ENCODE measurements at places on chromosomes 1 and 21. TPM values are rescaled to one million over a fixed set of nuclear protein-coding genes. Genes with fewer than 3 reads are reported as not detected.

DNA sequence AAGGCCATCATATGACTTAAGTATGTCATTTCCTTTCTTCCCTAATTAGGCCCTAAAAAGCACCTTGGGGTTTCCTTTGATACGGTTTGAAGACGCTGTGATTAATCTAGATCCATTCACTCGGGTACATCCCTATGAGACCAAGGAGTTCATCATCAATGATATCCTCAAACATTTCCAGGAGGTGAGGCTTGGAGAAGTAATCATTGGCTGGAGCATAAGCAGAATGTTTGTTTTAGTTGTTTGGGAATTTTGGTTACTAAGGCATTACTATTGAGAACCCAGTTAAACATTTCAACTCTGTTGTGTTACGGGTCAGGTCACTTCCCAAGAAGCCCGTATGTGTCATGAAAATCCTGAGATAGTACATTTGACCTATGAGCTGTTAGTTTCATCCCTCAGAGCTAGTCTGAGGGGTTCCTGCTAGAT, 185.2 kb downstream of the VPS13D start:
- DNase-seq: no peak

- no peak for DNase-seq
Measured at GRCh38 chr1:214727274-214727673, 124.3 kb downstream of the CENPF start.

DNA sequence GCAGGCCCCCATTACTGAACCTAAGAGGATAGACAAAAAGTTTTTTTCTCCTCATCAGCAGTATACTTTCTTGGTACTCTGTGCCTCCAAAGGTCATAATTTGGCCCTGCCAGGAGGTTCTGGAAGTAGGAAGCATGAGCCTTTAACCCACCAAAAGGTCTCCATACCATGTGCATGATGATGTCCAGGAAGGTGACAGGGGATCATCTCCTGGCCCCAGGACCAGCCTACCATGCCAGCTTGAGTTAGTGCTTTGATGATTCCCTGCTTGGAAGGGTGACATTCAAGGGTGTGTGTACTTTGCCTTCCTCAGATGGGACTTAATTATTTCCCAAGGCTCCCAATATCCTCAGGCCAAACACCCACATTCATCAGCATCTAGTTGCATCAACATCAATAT, 6.3 kb upstream of the SPRR1A start:
- DNase-seq: no peak

- no peak for DNase-seq
Measured at GRCh38 chr1:174399211-174399610, 48.6 kb upstream of the GPR52 start.

- no peak for DNase-seq
Measured at GRCh38 chr1:200891774-200892157, 2.9 kb upstream of the INAVA start.

GRCh38 chr1:99639408-99639807, 6.5 kb upstream of the PALMD start:
- no peak for DNase-seq

- DNase-seq: peak; percentile 71
Measured at GRCh38 chr1:43530483-43531106, at the start of gene PTPRF. Gene PTPRF (plus strand): TSS chr1:43530883. CDS start chr1:43545076, 14,193 bp downstream.

GRCh38 chr1:171352554-171352953, 38.6 kb downstream of the FMO4 start:
- DNase-seq: no peak

DNA sequence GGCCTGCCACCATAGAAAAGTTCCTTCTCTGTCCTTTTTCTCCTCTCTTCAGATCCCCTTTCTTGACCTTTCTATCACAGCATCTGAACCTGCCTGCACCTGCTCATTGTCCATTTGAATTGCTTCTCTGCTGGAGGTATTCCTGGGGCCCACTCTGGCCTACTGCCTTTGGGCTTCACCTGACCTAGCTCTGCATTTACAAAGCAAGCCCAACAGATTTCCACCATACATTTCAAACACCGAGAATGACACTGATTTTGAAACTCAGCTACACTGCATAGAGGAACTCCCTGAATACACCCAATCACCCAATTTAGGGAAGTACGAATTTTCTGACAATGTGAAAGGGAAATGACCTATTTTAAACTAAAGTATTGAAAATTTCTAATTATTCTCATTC, 284.5 kb upstream of the USP25 start:
- DNase-seq: no peak

- no peak for DNase-seq
Measured at GRCh38 chr1:4595341-4596225, 58.8 kb upstream of the AJAP1 start.

DNA sequence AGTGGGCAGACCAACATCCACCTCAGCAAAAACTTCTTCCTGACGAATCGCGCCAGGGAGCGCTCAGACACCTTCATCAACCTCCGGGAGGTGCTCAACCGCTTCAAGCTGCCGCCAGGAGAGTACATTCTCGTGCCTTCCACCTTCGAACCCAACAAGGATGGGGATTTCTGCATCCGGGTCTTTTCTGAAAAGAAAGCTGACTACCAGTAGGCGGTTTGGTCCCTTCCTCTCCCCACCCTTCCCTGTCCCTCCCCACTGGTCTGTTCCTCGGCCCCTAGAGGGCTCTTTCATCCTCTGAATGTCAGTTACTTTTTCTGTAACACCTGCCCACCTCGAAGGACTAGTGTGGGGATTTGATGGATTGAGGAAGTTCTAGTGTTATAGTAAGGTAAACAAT, 46.9 kb downstream of the CAPN2 start:
- DNase-seq: no peak

DNA sequence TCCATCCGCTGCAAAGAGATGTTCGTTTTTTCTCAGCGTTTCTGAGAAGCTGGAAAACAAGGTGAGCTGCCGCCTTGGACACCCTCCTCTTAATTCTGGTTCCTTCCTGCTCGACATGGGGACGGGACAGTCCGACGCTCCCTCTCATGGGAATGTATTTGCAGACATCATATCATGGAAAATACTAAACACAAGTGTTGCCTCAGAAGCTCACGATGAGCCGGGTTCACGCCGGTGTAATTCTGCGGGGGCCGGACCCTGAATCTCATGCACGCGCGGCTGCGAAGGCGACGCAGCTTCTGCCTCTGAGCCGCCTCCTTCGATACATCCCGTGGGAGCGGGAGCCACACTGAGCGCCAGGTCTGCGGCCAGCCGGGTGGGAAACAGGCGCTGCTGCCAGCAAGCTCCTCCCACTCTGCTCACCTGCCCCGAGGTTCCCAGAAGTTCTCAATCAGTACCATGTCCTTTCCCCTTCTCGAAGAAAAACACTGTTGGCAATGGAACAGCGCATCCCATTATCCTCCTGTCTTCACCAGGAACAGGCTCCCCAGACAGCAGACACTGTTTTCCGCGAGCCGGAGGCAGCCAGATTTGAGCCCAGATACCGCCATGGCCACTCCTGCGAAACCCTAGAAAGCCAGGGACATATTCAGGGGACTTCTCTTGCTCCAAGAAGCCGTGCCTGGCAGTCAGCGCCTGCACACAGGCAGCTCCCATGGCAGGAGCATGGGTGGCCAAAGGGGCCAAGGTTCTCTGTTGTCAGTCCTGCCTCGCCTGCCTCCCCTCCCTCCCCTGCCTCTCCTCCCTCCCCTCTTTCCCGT, 98.0 kb downstream of the WDR4 start:
- DNase-seq: peak; percentile 60

- no peak for DNase-seq
Measured at GRCh38 chr21:46556802-46557201, 48.1 kb downstream of the S100B start.

Gene TMEM201
- total RNA-seq: 31.7 TPM

Gene DIRAS3
- not detected for total RNA-seq

Gene PTGFR
- total RNA-seq: not detected

Gene S100B
- total RNA-seq: not detected

All from HT-29 (cell line).